Stimulated activated CD4-positive, alpha-beta T cell treated with anti-CD3 and anti-CD28 coated beads, Interleukin-15, amount 100 ng/mL, for 48 hours (primary cell): ENCODE measurements at places on chromosomes 4 and X.

DNA sequence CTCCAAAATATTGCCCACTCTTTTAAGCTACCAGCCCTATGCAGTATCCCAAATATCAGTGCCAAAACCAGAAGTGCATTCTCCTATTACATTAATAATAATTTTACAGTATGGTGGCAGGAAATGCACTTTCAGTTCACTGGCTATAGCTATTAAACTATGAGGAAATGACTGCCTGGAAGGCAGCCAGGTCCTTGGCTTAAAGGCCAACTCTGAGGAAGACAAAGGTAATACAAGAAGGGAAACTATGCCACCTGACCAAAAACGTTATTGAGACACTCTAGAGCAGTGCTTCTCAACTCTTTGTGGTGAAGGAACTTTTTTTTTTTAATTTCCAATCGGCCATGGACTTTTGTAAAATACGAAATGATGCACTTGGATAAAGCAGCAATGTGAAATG lies 133.6 kb upstream of the VAMP7 start:
- no peak for DNase-seq

DNA sequence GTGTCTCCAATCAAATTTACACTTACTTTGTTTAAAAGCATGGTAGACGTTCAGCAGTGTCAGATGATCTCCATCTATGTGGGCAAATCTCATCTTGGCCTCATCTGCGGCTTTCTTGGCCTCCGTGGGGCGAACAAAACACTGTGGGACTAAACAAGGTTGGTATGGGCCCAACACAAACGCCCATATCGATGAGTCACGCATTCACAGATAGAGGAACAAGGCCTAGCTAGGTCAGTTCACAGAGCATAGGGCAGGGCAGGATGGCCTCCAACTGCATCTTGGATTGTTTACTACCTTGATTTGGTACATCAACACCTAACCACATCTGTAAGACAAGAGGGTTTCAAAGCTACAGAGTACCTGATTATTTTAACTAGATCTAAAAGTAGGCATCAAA lies 47.3 kb downstream of the DHX15 start:
- DNase-seq, result no peak

- DNase-seq, result no peak
These were observed 104.8 kb downstream of the PHKA2 start for GRCh38 chrX:18879144-18879543.

DNA sequence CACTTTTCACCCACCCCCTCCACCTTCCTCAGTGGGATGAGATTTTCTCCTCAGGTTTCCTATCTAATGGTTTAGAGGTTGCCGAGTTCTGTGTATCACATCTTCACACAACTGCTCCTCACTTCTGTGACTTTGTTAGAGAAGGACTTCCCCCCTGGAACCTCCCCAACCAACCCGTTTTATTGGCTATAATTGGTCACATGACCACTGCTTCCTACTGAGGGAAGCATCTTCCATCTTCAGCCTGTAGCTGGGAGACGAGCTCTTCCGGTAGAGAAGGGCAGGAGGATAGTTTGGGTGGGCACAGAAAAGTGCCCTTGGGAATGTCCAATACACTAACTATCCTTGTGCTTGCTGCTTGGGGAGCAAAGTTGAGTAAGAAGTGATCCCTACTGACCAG lies 90.5 kb downstream of the STK32B start:
- no peak for DNase-seq

GRCh38 chr4:48258845-48259397 lies 10.7 kb downstream of the TEC start:
- no peak for DNase-seq

GRCh38 chr4:142447009-142447408 lies 399.1 kb downstream of the INPP4B start:
- no peak for DNase-seq

DNA sequence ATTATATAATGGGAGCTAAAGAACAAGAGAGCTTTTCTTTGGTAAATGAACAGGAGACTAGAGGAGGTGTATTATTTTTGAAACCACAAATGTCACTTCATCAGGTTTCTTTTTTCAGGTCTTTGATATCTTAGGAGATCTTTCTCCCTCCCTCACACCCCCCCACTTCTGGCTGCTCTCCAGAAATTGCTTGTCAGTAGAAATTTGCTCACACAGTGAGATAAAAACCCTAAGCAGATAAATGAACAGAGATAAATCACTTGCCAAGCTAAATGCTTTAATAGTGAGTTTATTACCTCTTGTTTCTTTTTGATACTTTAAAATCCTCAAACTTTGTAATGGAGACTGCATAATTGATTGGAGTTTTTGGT lies 421.2 kb upstream of the TENM3 start:
- no peak for DNase-seq

- no peak for DNase-seq
These were observed 106.5 kb downstream of the FAM193A start for GRCh38 chr4:2642968-2643367.

GRCh38 chrX:108264376-108264775 lies 172.8 kb downstream of the ATG4A start:
- DNase-seq, result no peak

- DNase-seq, result no peak
These were observed 6.0 kb downstream of the EREG start for GRCh38 chr4:74370912-74371311.

GRCh38 chr4:69843932-69844331 lies 16.0 kb downstream of the SULT1E1 start:
- no peak for DNase-seq

DNA sequence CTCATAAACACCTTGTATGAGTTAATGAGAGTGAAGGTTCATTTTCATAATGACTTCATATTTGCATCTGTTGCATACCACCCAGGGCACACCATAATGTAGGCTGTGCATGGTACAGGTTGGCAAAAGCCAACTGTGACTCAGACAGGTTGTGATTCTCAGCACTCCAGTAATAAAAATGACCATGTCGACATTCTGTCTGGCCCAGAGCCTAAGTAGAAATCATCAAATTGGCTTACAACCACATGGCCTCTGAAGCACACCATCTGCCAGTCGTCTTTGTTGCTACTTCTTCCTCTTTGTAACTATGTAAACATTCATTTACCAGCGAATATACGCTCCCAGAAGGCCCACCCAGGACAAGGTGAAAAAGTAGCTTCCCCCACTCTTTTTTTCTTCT lies 459.5 kb downstream of the GASK1B start:
- DNase-seq, result no peak

DNA sequence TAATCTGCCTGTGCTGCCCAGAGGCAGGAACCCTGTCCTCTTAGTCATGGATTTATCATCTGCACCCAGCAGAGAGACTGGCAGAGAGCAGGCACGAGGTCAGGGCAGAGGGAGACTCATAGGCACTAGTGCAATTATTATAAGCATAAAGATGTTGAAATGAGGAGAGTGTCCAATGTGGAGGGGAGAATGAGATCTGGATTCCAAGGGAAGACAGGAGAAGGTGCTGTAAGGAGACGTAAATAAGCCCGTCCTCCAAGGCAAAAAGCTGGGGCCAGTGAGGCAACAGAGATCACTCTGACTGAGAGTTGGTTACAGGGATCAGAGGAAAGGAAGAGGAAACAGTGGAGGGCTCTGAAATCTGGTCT lies 406.2 kb downstream of the MAPK10 start:
- no peak for DNase-seq

GRCh38 chr4:82618103-82618720 lies 56.4 kb upstream of the TMEM150C start:
- no peak for DNase-seq

DNA sequence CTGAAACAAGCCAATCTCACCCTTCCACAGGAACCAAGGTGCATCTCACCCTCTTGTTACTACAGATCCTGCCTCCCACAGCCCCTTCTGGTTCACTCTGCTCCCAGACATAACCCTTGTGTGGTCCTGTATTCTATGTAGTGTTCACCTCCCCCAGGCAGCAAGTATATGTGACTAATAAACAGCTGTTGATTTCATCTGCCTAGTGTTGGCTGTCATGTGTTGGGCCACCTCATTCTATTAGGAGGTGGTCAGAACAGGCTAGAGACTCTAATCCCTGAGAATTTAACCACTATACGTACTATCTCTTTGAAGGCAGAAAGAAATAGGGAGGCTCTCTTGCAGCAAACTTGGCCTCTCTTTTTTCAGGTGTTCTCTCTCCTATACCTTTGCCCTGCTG lies 134.3 kb upstream of the RPL34 start:
- no peak for DNase-seq

GRCh38 chrX:130704053-130705038 lies 198.7 kb downstream of the ENOX2 start:
- DNase-seq, result no peak

GRCh38 chr4:147855571-147856009 lies 123.7 kb downstream of the ARHGAP10 start:
- no peak for DNase-seq

DNA sequence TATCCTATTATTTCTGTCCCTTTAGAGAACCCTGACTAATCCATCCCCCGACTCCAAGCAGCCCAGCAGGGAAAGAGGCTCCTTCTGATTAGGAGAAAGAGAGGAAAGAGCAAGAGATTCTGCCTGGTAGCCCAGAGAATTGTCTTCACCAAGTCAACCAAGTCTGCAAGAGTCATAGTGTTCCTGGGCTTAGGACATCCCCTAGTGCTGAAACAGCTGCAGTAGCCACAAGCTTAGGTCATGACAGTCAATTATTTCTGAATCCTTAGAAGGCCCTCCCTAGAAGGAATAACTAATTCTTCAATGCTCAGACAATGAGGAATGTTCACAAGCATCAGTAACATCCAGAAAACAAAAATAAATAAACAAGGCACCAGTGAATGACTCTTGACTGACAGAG lies 480.3 kb upstream of the GRIA3 start:
- no peak for DNase-seq

DNA sequence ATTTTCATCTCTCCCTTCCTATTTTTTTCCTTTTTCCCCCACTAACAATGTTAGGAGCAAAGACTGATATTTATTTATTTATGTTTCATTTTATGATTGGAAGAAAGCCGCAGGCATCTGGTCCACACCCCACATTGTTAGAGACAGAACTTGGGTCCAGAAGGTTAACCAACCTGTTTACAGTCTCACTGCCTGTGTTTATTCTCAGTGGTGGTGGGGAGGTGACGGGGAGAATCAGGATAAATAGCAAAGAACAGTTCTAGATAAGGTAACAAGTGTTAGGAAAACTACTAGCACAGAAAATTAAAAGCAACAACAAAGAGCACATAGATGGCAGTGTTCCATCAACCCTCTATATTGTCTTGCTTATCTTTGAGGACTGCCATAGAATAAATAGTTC lies 301.7 kb upstream of the DIPK2B start:
- DNase-seq, result no peak

- DNase-seq, result no peak
These were observed 4.9 kb downstream of the ATP1B4 start for GRCh38 chrX:120366794-120367193.

- no peak for DNase-seq
These were observed 2.3 kb downstream of the S100P start for GRCh38 chr4:6695660-6696610.

- DNase-seq, result no peak
These were observed 172.5 kb upstream of the CPEB2 start for GRCh38 chr4:14829795-14830194.

DNA sequence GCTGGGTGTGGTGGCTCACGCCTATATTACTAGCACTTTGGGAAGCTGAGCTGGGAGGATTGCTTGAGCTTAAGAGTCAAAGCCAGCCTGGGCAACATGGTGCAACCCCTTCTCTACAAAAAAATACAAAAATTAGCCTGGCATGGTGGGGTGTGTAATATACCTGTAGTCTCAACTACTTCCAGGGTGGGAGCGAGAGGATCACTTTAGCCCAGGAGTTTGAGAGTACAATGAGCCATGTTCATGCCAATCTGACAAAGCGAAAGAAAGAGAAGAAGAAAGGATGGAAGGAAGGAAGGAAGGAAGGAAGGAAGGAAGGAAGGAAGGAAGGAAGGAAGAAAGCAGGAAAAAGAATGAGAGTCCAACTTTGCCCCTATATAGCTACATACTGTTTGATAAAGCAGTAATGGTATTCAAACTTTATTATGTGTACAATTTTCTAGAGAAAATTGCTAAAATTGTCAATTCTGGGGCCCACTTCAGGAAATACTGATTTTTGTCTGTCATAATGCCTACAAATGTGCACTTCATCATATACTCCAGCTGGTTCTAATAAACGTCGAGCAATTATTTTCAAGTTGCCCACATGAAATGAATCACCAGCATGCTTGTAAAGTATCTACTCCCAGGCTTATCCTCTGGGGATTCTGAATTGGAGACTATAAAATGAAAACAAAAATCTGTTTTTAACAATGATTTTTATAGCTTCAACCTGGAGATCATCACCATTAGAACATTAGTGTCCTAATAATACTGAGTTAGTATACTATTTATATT lies 132.3 kb downstream of the NDST4 start:
- DNase-seq, result no peak

DNA sequence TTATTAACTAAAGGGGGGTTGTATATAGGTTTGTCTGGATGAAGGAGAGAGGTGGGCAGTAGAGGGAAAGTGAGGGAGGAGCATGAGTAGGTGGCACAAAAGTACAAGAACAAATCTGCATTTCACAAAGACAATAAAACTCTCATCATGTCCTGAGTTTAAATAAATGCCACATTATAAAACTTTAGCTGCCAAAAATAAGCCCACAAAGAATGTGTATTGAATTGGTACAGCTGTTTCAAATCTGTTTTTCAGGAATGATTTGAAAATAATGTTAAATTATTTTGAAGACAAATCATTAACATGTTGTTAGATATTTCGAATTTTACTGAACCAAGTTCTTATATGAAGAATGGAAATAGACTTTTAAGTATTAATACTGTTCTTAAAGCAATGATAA lies 5.8 kb downstream of the CNKSR2 start:
- DNase-seq, result no peak

DNA sequence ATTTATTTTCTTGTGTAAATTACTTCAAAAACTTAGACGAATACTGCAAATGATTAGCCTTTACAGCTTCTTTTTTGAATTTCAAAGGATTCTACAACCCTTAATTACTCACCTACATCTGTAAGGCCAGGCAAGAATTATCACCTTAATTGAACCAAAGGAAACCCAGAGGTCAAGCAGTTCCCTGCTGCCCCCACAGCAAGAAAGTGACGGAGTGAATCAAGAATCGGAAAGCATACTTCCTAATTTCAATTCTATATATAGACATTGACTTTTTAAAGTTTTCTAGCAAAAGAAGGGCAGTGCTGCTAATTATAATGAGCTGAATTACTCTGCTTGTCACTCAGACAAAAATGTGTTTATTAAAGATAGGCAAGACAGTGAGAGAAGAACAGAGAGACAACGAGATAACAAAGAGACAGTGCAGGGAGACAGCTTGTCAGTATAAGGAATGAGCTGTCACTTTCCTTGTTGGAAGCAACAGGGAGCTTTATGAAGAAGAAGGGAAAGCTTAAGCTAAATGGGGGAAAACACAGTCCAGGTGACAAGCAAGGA lies 47.5 kb upstream of the SPANXN4 start:
- DNase-seq, result no peak

- no peak for DNase-seq
These were observed 18.6 kb downstream of the ZCCHC4 start for GRCh38 chr4:25330905-25331808.
